Liver (tissue), 10 donors: ENCODE measurements at places on chromosomes 6 and 20. TPM values are rescaled to one million over a fixed set of nuclear protein-coding genes. Genes with fewer than 3 reads are reported as not detected.

The TNFAIP3 gene
- 5.4 TPM for polyA plus RNA-seq

DNA sequence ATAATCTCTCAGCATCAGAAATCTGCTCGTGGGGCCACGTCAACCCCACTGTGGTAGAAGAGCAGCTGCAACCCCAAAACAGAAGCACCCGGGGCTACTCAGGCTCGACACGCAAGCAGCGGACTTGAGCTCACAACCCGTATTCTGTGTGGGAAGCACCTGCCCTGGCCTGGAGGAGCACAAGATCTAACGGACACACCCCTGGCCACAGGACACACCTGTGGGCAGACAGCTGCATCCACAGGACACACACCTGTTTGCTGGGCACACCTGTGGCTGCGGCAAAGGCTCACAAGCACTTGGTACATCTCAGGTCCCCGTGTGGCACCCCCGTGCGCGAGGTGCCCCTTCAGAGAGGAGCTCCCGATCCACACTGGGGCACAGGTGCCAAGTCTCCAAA, 36.5 kb downstream of the ZBTB46 start:
- DNase-seq, result no peak

- no peak for DNase-seq
These were observed 940.6 kb upstream of the FLRT3 start for GRCh38 chr20:15278041-15278440.

GRCh38 chr20:2760952-2761305, 39.5 kb downstream of the CPXM1 start:
- no peak for DNase-seq
